ENCODE measurements at places on chromosomes 4 and X.

GRCh38 chrX:104195489-104196084, 29.3 kb downstream of the FAM199X start:
- no peak for DNase-seq

- no peak for DNase-seq
These were observed 332.1 kb downstream of the ARAP2 start for GRCh38 chr4:35912174-35912573.

DNA sequence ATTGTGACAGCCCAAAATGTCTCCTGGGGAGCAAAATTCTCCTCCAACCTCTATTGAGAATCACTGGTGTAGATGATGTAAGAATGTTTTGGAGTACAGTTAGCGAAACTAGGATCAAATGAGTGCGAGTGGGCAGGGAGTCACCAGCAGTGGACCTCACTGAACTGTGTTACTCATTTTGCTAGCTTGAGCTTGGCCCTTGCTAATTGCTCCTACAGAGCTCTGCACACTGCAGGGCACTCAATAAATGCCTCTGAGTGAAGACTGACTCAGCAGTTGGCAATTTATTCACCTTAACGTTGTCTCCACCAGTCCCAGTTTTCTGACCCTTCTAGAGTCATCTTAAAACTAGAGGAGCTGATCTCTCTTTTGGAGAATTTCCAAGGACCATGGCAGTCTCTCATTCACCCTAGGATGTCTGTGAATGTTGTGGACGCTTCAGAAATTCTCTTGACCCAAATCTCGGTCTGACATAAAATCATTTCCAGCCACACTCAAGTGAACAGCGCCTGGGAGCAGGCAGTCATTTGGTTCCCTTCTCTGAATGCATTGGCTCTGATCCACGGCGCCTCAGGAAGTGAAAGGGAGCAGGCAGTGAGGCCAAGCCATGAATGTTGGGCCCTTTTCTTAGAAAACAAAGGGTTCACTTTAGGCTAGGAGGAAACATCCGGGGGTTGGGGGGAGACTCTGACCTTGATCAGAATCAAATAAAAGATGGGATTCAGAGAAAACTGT, 148.1 kb downstream of the NWD2 start:
- DNase-seq: no peak

GRCh38 chrX:93874554-93874953, 200.5 kb downstream of the FAM133A start:
- no peak for DNase-seq

DNA sequence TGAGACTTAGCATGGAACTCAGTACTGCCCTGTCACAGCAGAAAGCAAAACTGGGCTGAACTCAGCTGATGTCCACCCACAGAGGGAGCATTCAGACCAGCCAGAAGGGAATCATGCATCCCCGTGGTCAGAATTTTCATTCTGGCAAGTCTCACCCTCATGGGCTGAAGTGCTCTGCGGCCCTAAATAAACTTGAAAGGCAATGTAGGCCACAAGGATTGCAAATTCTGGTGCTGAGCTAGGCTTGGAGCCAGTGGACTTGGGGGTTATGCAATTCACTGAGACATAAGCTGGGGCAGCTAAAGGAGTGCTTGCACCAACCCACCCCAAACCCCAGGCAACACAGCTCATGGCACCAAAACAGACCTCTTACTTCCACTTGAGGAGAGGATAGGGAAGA, 494.1 kb downstream of the GABRG1 start:
- DNase-seq: no peak

Measured in activated CD4-positive, alpha-beta T cell treated with anti-CD3 and anti-CD28 coated beads, Interleukin-2, amount 50 U/mL, for 24 hours (primary cell).